ENCODE measurements at places on chromosomes 7 and 10.

GRCh38 chr10:90222372-90222771, 521.0 kb downstream of the KIF20B start:
- no peak for DNase-seq

- DNase-seq, result no peak
These were observed 290.9 kb downstream of the DNAJB9 start for GRCh38 chr7:108860615-108861014.

DNA sequence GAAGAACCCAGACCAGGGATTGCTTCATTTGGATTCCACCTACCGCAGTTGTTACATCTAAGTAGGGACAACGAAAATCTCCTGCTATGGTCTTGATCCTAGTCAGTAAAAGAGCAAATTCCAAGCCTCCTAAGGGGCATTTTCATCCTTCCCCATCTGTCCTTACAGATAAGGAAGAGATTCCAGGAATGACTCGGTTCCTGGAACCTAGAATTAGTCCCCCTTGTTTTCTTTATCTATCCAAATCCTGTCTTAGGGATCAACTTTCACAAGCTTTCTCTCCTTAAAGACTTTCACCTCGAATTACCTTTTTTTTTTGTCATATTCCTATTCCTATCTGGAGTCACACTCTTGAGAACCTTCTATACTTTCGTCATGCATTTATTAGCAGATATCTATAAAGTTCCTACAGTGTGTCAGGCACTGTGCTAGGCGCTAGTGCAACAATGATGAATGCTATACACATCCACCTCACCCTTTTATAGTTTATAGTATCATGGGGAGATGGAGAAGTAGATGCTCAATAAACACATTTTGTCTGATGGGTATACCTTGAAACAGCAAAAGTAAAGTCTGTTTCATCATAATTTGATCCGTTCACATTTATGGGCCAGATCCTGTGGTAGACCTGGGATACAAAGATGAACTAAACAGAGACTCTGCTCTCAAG, 39.2 kb downstream of the LAMB4 start:
- DNase-seq, result no peak

- no peak for DNase-seq
These were observed 101.9 kb upstream of the FAM204A start for GRCh38 chr10:118444069-118444468.

GRCh38 chr7:44285561-44285960, 39.8 kb downstream of the CAMK2B start:
- DNase-seq, result peak; percentile 0

DNA sequence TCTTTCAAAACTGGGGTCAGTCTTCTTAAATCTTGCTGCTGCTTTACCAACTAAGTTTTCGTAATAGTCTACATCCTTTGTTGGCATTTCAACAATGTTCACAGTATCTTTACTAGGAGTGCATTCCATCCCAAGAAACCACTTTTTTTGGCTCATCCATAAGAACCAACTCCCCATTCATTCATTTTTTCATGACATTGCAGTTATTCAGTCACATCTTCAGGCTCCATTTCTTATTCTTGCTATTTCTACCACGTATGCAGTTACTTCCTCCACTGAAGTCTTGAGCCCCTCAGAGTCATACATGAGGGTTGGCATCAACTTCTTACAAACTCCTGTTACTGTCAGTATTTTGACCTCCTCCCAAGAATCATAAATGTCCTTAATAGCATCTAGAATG, 392.3 kb downstream of the DGKB start:
- no peak for DNase-seq

DNA sequence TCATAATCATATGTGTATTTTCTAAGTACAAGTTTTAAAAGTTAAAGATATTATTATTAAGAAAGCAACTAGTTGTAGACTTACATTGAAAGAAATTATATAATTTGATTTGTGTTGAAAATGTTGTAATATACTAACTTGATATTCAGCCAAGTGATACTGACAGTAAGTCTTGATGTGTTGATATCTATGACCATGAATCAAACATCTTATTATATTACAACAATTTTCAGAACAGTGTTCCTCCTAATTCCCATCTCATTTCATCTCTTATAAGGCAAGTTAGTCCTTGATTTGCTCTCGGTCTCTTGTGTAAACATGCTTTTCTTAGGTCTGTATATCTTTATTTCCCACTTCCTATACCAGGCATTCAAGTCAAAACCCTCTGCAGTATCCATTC, 269.2 kb upstream of the SEMA3E start:
- no peak for DNase-seq

GRCh38 chr7:149870701-149871483, 2.9 kb upstream of the ATP6V0E2 start:
- DNase-seq, result no peak

DNA sequence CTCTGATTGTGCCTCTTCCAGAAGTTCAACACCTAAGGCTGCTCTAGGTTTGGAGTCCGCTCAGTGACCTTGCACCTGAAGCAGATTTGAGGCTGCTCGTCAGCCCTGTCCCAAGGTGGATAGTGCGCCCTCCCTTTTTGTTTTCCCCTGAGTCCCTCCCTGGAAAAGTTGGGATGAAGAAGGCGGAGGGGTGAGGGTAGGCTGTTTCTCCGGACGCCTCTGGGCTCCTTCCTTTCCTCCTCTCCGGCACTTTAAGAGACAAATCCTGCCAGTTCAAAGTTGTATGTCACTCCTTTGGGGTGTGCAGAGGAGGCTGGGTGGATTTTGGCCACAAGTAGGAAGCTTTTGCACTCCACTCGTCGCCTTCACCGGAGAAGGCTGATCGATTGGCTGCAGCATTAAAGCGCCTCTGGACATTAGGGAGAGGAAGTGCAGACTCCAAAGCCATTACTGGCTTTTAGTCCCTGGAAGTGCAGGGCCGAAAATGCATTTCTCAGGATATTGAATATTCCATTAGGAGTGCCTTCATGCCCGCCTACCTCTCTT, 81.9 kb upstream of the PRKG1 start:
- DNase-seq, result no peak

DNA sequence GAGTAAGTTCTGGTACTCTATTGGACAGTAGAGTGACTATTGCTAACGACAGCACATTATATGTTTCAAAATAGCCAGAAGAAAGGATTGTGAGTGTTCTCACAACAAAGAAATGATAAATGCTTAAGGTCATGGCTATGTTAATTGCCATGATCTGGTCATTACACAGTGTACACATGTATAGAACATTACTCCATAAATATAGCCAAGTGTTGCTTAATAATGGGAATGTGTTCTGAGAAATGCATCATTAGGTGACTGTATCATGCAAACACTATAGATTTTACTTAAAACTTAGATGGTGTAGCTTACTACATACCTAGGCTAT, 19.6 kb downstream of the EPC1 start:
- DNase-seq, result no peak

- no peak for DNase-seq
These were observed 229.3 kb upstream of the MEOX2 start for GRCh38 chr7:15915686-15916293.
